ENCODE measurements at places on chromosomes 16 and 17.

DNA sequence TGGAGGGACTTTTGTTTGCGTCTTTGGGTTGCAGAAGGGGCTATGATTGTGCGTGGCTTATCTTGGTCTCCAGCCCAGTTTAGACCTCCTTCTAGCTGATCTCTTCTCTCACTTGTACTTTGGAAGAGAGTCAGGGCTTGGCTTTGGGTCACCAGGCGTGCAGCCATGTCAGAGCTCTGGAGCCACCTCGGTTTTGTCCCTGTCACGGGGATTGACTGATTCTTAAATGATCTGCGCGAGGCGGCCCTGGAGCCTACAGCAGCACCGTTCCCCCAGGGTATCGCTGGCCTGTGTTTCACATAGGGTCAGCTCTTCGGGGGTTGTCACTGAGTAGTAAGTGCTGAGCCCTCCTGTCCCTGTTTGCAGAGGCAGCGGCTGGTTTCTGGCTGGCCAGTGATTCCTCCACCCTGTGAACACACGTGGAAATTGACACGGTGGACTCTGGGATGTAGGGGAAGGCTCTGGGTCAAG lies 209.8 kb upstream of the CHMP6 start:
- DNase-seq: no peak

GRCh38 chr17:28738680-28739384 lies 5.0 kb upstream of the TRAF4 start:
- DNase-seq: no peak

GRCh38 chr17:47810200-47810821 lies 11.3 kb downstream of the OSBPL7 start:
- DNase-seq: no peak

- DNase-seq: no peak
Measured at GRCh38 chr17:32477220-32477619, 9.6 kb upstream of the CDK5R1 start.

- DNase-seq: no peak
Measured at GRCh38 chr16:60776281-60776680, 1260.0 kb downstream of the CDH8 start.
